ENCODE measurements at places on chromosomes 7 and 10.

DNA sequence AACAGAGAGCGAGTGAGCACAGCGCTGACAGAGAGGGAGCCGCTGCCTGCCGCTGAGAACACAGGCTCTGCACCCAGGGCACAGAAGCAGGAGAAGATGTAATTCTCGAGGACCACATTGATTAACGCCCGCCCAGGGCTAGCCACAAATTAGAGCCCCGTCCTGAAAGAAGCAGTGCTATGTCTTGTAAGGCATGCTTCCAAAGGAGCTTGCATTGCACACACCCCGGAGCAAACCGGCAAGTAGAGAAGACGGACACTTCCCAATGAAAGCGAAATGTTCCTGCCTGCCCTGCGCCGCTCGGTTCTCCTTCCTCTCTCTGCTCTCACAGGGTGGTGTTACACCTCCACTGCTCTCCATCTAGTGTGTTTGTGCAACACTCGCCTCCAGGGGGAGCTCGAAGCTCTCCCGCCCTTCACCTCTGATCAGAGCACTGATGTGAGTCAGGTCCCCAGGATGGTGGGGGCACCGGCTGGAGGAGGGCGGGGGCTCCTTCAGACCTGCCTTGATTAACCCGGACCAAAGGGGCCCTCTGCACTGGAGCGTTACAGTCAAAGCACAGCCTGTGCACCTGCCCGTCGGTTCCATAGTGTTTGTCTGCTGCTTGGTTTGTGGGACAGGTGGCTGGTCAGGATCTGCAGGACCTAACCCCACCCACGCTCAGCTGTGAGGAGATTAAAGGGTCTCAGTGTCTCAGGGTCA is 316.5 kb downstream of the ADARB2 start:
- no peak for DNase-seq

DNA sequence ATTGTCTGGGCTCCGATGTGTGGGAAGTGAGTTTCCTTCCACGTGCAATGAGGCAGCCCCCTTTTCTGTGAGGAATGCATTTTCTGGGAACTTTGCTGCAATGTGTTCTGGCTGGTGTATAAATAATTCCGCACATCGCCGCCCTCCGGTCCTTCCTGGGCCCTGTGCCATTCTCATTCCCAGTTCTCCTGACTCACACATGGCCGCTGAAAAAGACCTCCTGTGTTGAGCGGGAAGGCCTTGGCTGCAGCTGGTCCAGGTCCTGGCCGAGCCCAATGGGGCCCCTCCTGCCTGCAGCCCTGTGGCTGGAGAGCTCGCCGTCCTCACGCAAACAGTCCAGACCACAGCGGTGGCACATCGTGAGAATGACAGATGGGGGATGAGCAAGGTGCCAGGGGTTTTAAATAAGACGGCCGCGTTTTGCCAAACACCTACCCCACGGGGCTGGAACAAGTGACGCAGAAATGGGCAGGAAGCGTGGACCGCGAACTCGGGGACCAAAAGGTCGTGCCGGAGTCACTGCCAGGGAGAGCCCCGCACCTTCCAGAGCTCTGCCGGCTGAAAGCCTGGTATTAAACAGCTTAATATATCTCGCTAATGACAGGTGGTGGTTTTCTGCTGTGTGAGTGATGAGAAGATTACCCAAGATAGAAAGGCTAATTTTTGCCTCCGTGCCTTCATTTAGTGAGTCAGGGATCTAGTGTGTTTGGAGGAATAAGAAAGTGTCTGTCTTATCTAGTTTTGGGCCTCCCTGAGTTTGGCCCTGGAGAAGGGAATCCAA is 37.0 kb downstream of the FAM20C start:
- peak; percentile 72 for DNase-seq

- DNase-seq = no peak
Observed at GRCh38 chr7:5532536-5533335, 109.1 kb upstream of the TNRC18 start.

- DNase-seq = no peak
Observed at GRCh38 chr7:143296686-143297085, 8.5 kb downstream of the CASP2 start.

DNA sequence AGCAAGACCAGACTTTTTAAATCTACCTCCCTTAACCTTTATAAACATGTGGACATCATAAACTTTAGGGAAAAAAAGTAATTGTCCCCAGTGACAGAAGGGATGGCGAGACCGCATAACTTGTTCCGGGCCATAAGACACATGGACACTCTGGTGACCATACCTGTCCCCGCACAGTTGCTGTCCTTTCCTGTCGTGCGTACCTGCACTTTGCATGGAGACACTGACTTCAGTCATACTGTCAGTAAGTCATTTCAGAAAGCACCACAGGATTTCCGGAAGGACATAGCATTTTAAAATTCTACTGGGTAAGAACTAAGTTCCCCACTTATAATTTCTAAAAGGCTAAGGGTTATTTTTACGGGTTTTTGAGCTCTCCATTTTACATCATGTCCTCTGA is 120.9 kb downstream of the CREB5 start:
- no peak for DNase-seq

DNA sequence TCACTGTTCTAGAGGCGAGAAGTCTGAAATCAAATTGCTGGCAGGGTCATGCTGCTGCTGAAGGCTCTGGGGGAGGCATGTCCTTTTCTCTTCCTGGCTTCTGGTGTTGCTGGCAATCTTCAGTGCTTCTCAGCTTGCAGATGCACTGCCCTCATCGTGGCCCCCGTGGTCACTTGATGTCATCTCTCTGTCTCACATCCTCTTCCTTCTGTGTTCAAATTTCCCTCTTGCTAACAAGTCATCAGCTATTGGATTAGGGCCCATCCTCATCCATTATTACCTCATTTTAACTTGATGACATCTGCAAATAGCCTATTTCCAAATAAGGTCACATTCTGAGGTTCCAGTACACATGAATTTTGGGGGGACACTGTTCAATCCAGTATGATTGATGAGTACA is 36.6 kb upstream of the SRGN start:
- peak; percentile 14 for DNase-seq

DNA sequence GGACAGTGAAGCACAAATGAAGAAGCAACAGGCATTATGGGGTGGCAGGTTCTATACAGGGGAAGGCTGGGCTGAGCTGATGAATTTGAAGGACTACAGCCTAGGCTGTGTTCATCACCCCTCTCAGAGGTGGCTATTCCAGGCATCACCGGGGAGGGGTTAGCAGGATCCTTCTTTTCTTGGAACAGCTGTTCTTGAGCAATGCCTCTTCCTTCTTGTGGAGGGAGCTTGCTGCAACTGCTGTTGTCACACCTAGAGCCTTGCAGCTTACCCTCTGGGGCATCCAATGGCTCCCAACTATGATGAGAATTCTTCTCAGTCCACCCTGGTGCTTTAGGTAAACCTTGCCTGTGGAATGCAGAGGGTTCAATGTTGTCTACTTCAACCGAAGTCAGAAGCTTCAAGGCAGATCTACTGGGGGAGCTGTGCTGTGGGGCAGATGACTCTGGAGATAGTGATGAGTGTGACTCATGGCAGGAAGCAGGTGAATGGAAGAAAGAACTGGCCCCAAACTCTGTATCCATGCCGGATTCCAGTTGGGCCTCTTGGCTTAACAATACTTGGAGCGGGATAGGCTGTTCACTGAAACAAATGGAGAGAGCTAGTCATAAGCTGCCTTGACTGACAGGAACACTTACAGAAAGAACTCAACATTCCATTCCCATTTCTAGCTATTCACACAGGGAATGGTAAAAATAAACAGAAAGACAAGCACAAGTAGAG is 21.5 kb upstream of the PPP3CB start:
- DNase-seq = peak; percentile 44

GRCh38 chr10:91034494-91035159 is 113.7 kb upstream of the ANKRD1 start:
- peak; percentile 12 for DNase-seq

GRCh38 chr10:93406364-93407145 is 75.6 kb downstream of the MYOF start:
- DNase-seq = no peak

- no peak for DNase-seq
Observed at GRCh38 chr10:84541289-84541637, 212.9 kb downstream of the CCSER2 start.

DNA sequence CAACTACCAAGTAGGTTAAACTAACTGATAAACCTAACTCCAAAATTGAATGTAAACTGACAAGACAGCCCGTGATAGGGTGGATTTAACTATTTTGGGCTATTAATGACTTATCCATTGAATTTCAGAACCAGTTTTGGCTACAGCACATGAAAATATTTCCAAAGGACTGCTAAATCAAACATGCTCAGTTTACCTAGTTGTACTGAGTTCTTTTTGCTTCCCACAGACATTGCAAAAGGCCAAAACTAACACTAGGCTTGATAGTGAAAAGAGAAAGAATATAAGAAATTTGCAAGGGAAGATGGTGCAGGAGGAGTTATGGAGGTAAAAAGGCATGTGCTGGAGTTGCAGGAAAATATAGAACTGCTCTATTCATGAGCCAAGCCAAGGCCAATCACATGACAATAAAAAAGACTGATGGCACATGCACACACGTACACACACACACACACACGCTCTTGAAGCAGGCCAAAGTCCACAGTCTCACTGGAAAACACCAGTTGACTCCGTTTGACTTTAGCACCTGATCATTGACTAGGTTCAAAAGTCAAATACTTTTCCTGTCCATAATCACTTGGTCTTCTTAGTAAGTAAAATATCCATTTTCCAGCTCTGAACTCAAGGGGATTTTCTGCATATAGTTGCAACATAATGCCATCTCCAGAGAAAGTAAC is 76.0 kb upstream of the AGBL3 start:
- no peak for DNase-seq

DNA sequence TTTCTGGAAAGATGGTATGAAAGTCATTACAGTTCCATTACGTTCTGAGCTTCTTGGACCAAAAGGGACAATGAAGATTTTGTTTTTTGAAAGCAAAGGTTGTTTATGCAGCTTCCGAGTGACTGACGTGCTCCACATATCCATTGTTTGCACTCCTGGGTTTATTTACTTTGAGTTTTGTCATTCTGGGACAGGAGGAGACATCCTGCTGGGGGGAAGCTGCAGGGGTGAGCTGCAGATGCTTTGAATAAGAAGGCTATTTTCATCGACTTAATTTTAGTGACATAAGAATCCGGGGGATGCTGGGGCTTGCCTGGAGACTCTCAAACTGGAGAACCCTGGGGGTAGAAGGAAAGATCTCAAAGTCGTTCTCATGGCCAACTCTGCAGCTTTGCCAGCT is 12.7 kb upstream of the SFMBT2 start:
- DNase-seq = no peak

DNA sequence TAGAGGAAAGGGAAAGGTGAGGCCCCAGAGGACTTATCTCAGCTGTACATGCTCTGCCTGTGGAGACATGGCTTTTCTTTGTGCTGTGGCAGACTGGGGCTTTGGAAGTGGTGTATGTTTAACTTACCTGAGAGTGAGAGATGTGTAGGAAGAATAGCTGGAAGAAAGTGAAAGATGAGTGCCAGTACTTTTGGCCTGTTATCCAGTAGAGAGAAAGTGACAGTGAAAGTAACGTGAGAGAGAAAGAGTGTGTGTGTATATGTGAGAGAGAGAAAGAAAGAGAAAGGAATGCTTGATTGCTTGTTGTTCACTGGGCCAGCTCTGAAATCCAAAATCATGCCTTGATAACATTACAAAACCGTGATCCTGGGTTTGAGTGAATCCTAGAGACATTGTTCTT is 25.5 kb downstream of the MTURN start:
- DNase-seq = no peak

DNA sequence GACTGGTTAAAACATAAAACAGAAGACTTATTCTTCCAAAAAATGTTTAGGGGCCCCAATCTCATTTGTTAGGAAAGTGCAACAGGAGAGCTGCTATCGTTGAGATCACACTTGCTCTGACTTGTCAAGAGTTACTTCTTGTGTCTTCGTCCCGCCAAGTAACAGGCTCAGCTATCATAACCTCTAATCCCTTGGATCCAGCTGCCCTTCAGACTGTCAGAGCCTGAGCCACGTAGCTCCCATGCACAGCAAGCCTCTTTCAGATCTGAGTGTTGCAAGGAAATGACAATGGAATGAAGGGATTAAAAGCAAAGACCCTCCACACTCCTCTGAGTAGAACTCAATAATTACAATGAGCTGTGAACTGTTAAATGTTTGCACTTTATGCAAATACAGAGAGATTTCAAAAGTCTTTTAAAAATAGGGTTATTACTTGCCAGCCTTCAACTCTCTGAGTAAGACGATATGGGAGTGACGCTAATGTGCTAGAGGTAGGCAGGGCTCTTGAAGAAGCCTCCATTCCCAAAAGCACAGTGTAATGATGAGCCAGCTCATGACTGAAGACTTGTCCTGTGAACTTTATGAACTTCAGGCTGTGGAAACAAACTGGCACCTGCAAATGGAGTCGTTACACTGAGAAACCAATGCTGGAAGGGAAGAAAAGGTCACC is 28.4 kb upstream of the CDK13 start:
- no peak for DNase-seq

DNA sequence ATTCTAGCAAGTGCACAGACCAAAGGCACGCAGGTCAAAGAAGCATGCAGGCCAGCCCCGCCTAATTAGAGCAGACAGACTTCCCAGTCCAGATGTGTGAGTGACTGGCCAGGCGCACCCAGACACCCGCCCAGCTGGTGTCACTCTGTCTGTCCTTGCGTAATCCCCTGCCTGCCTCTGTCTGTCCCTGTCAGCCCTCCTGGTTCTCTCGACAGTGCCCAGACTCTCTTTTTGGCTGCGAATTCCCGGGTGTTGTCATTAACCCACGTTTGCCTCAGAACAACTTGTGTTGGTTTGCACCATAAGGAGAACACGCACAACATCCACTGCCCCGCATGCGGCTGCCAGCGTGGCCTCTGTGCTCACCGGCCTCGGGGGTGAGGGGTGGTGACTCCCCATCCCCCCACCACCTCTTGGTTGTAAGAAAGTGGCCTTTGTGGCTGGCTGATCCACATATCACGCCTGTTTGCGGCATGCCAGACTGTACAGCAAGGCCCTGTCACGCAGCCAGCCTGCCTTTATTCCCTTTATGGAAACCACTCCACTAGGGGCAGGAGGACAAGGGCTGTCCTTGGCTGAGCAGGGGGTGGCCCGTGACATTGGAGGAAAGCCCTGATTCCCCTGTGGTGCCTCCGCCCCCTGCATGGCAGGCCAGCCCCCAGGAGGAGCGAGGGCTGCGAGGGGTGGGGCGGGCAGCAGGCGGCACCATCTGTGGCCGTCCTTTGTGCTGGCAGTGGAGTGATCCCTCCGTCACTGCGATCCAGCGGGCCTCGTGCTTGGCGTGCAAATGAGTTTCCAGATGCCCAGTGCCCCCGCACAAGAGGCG is 72.8 kb upstream of the PPIF start:
- DNase-seq = peak; percentile 45

GRCh38 chr10:121540732-121541395 is 57.4 kb downstream of the FGFR2 start:
- DNase-seq = no peak

DNA sequence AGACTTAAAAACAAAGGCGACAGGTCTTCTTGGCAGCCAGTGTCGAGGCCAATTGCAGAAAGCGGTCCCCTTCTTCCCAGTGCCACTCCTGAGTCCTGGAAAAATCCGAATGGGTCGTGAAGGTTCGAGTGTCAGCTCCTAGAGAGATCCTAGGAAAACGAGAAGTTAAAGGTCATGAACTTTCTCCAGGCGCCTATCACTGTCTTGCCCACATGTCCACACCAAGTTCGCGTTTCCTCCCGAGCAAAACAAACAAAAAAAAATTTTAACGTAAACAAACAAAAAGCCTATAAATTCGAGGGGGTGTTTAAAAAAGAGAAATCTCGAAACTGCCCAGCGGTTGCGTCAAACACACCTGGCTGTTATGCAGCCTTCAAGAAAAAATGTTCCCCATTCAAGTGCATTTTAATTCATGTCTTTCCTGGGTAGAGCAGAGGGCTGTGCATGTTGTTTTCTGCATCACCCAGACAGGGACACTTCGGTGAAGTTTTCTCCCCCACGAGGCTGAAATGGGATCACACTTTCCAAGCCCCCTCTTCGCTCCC is 1.5 kb downstream of the ARHGAP21 start:
- peak; percentile 9 for DNase-seq

- no peak for DNase-seq
Observed at GRCh38 chr10:118990326-118990725, 39.2 kb upstream of the NANOS1 start.

Data from HFFc6 (cell line).